ENCODE measurements at places on chromosomes 4 and X.

DNA sequence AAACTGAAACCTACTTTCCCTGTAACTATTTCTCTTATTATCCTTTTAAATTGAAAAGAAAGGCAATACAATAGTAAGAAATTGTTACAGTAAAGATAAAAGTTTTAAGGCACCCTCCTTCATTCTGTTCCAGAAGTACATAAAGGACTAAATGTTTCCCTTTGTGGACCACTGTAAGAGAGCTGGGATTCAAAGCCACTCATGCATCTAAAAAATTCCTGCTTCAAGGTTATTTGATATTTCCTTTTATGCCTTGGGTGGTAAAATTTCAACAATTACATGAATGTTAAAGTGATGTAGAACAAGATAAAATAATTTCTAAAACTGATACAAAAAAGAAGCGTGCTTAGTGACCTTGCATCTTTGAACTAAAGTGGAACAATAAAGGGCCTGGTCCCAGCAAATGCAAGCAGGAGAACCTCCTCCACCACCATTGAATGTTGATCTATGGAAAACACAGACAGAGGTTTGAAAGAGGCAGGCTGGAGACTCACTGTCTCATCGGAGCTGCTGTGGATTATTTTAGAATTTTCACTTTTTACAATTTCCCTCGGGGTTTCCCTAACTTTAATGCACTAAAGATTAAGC, 42.3 kb upstream of the PRSS12 start:
- DNase-seq = no peak

GRCh38 chrX:148385471-148385870, 114.9 kb upstream of the AFF2 start:
- no peak for DNase-seq

DNA sequence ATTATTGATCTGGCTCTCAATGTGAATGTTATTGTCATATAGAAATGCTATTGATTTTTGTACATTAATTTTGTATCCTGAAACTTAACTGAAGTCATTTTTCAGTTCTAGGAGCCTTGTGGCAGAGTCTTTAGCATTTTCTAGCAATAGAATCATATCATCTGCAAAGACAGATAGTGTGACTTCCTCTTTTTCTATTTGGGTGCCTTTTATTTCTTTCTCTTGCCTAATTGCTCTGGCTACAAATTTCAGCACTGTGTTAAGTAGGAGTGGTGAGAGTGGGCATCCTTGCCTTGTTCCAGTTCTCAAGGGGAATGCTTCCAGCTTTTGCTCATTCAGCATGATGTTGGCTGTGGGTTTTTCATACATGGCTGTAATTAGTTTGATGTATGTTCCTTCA, 102.7 kb downstream of the SH3BGRL start:
- DNase-seq = no peak

GRCh38 chr4:53376900-53377299, 541 bp upstream of the FIP1L1 start:
- DNase-seq = no peak

- DNase-seq = no peak
Measured at GRCh38 chr4:111404673-111405072, 740.6 kb upstream of the FAM241A start.

DNA sequence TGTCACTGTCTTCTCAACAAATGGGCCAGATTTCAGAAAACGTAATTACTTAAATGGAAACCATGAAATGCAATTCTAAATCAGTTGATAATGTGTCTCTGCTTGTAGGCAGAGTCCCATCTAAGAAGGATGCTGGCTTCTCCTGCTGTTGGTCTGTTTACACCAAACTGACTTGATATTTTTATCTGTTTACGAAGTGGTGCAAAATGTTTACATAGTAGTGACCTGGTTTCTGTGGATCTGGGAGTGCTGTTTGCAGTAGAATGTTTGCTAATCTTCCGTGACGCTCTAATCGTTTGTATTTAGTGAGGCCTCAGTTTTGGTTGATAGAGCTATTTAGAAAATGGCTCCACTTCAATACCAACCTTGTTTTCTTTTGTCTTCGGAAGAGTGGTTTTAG, 213.5 kb downstream of the VEGFC start:
- no peak for DNase-seq

DNA sequence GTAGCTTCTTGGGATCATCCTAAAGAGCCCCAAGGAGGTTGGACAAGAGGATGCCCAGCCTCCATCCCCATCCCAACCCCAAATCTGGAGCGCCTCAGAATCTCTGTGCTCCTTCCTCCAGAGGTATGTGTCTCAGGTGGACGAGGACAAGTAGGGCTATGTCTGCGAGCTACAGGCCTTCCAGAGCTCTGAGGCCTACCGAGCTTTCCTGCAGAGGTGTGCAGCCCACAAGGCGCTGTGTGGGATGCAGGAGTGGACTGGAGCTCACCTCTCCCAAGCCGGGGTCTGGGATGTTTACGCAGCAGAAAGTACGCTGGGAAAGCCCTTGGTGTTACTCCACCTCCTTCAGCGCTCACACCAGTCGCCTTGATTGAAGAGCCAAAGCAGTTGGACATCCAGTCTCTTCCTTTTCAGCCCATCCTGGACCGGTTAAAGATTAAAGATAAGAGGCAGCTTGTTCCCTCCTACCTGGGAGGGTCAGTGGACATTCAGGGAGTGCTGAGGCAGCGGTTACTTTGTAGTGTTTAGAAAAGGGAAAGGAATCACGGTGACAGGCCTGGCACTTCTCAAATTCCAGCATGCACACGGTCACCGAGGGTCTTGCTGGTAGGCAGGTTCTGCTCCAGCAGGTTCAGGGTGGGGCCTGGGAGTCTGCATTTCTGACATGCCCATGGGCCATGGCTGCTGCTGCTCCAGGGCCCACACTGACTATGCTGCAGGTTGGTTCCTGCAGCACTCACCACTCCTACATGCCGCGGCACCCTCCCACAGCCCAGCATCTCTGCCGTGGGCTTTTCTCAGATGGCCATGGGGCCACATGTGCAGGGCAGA, 29.5 kb upstream of the JAKMIP1 start:
- DNase-seq = no peak

DNA sequence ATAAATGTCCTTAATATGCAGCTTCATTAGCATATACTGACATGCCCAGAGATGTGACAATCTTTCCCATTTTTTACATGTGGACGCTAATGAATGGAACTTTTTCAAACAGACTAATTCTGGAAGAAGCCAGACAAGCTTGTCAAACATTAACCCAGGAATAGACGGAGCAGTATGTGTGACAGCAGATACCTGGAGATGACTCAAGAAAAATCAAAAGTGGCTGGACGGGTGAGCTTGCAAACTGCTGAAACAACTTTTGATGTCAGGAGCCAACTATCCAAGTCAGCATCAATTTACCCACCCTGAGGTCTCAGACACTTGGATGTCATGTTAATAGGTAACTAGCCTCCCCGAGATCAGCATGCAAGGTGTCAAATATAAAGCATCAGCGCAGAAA, 183.0 kb downstream of the PACRGL start:
- no peak for DNase-seq

- no peak for DNase-seq
Measured at GRCh38 chr4:60637976-60638375, 562.1 kb upstream of the ADGRL3 start.

- no peak for DNase-seq
Measured at GRCh38 chr4:80237992-80238391, 28.5 kb upstream of the FGF5 start.

DNA sequence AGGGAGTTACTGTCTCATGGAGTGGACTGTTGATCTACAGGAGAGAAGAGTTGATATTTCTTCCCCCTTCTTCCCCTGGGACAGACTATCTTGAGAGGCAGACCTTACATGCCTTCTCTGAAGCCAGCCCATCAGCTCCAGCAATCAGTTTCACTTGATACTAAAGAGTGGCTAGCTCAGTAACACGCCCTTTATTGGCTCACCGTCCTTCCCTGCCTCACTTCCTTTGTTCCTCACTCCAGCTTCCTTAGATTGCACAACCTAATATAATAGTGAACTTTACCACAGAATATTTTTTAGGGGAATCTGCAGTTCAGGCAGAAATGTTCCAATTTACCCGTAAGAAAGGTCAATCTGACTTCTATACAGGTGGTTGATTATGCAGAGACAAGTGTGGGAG, 128.1 kb upstream of the NDP start:
- no peak for DNase-seq

DNA sequence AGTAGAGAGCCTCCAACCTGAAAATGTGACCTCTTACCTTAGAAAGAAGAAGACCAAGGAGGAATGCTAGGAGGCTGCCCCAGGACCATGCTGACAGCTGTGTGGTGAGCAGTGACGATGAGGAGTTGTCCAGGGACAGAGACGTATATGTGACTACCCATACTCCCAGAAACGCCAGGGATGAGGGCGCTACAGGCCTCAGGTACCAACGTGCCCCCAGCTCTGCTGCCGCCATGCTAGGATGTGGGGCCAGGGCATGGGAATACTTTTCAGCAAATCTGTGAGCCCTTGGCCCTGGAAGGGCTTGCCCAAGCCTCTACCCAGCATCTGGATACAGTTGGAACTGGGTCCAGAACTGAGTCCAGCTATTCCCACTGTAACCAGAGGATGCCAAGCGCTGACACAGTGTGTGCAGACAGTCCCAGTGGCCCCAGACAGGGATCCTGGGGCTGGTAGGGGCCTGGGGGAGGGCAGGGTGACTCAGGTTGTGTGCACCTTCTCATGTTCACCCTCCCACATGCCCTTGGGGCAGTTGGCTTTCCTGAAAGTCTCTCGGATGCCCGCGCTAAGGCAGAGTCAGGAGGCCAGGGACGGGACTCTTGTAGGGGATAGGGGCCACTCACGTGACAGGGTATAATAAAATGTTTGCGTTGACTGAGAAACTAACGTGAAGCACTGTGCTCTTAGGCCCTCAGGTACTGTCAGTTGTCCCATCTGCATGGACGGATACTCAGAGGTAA, 23.9 kb upstream of the FAM193A start:
- DNase-seq = no peak

DNA sequence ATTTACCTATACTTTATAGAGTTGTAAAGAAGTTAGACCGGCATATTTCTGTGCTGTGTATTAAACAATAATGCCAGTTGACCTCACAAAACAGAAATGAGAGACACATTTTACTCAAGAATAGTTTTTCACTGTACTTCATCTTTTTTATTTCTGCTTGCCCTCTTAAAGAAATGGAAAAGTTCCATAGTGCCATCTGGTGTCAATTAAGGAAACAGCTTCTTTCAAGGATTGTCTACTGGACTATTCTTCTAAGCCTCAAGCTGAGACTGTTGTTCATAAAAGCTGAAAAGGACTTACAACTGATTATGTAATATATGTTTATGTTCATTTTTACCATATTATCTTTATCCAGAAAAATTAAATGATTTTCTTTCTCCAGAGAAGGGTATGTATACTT, 1523.7 kb downstream of the ARAP2 start:
- no peak for DNase-seq

DNA sequence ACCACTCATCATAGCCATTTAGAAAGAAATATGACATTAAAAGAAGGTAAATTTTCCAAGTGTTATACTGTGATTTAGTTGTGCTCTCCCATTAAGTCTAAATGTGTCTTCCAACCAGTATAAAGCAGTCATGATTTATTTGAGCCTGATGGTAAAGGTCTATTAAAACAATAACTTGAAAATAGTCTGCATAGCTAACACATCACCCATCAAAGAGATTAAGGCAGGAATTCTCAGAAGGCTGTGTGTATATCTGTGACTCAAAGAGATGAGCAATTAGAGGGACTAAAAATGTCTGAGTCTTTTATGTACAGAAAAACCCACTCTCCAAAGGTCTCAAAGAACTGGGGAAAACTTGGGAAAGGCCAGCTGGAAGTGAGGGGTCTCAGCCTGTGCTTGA, 70.3 kb upstream of the IQCM start:
- DNase-seq = no peak

GRCh38 chr4:68342134-68342533, 7.8 kb downstream of the YTHDC1 start:
- DNase-seq = no peak

DNA sequence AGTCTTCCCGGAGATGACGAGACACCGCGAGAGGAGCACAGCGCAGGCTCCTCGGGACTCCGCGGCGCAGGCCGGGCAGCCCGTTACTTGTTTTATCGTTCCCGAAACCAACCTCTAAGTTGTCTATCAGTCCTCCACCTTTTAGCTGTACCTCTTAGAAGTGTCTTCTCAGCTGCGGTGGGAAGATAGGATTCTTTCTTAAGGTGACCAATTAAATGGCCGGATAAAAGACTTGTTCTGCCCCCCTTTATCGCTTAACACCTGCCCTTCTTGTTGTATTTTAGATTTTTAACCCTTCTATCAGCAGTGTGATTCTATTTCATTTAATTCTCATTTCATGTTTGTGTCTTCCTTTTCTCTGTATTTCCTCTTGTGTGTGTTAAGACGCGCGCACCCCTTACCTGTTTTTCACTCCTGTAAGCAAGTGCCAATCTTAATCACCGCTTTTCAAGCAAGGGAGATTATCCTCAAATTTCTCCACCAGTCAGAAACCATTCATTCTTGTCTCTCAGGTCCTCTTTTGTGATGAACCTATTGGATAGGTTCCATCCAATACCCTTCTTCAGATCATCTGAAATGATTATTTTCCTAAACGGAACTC, at the start of gene SLC9B2:
SLC9B2 (minus strand) TSS at position 15 of the 601 bp plus-strand sequence. CDS start 9,211 bp downstream, outside the sequence.
- DNase-seq = no peak

- DNase-seq = no peak
Measured at GRCh38 chr4:125011646-125012045, 299.1 kb upstream of the ANKRD50 start.

- DNase-seq = no peak
Measured at GRCh38 chr4:151218343-151218742, 58.6 kb upstream of the PRSS48 start.

- DNase-seq = peak; percentile 19
Measured at GRCh38 chr4:183721207-183722081, 62.4 kb downstream of the TRAPPC11 start.

- DNase-seq = no peak
Measured at GRCh38 chr4:73902038-73902637, 32.9 kb downstream of the CXCL1 start.

DNA sequence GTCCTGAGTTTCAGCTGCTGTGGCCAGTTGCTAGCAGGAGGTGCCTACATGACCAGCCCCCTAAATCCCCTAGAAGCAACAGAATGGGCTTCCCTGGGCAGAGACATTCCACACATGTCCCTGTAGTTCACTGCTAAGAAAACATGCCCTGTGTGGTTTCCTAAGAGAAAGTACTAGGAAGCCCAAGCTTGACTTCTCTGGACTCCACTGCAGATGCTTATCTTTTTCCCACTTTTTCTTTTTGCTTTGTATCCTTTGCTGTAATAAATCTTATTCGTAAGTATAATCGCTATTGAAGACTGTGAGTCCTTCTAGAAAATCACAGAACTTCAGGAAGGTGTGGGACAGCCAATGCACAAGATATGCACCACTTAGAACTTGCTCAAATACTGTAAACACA, 15.6 kb downstream of the RPGR start:
- DNase-seq = no peak

DNA sequence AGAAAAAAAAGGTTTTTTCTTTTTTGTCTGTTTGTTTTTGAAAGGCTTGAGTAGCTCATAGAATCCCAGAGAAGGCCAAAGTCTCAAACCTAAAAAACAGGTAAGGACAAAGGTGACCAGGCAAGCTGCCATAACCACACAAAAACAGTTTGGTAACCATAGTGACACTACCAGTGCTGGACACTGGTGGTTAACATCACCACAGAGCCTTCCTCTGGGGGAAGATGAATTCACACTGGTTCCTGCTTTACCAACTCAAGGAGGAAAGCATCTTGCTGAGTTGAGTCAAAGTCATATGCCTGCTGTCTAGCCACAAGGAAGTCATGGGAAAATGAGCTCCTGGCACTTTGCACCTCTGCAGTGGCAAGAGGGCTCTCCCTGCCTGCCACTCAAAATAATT, 32.5 kb downstream of the IDS start:
- no peak for DNase-seq

Data from activated CD8-positive, alpha-beta memory T cell treated with anti-CD3 and anti-CD28 coated beads for 1 hour (primary cell).